NCI-H1436 treated with DMSO at 0.1 percent for 48 hours (cell line): ENCODE measurements at places on chromosomes 7 and 10.

DNA sequence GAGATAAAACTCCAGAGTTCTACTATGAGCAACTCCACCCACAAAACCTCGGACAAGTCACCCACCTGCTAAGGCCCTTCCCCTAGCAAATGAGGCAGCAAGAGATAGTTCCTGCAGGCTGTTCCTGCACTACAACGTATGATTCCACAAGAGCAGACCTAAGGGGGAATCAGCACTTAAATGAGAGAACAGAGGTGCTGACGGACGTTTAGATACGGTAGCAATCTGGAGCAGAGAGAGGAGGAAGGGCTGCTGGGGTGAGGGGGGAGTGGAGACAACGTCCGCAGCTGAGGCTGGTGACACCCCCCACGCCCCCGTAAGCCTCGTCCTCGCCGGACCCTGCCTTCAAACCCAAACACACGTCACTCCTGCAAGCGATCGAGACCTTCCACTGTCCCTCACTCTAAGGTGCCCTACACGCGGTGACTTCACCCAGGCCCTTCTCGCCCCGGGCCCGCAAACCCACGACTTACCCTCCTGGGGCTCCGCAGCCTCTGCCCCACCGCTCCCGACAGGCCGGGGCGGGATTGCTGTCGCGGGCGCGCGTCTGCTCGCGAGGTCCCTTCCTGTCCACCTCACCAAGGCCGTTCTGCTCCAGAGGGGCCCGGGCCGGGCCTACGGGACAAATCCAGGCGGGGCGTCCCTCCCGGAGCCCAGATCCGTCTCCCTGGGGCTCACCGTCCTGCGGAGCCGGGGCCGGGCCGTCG lies 635 bp downstream of the ZNF12 start:
- DNase-seq: no peak

- no peak for DNase-seq
These were observed 1040.1 kb upstream of the LRRN3 start for GRCh38 chr7:110050785-110051184.

GRCh38 chr7:158959021-158959717 lies 102.8 kb downstream of the DYNC2I1 start:
- no peak for DNase-seq

GRCh38 chr10:61774031-61774430 lies 111.3 kb downstream of the CABCOCO1 start:
- DNase-seq: no peak

DNA sequence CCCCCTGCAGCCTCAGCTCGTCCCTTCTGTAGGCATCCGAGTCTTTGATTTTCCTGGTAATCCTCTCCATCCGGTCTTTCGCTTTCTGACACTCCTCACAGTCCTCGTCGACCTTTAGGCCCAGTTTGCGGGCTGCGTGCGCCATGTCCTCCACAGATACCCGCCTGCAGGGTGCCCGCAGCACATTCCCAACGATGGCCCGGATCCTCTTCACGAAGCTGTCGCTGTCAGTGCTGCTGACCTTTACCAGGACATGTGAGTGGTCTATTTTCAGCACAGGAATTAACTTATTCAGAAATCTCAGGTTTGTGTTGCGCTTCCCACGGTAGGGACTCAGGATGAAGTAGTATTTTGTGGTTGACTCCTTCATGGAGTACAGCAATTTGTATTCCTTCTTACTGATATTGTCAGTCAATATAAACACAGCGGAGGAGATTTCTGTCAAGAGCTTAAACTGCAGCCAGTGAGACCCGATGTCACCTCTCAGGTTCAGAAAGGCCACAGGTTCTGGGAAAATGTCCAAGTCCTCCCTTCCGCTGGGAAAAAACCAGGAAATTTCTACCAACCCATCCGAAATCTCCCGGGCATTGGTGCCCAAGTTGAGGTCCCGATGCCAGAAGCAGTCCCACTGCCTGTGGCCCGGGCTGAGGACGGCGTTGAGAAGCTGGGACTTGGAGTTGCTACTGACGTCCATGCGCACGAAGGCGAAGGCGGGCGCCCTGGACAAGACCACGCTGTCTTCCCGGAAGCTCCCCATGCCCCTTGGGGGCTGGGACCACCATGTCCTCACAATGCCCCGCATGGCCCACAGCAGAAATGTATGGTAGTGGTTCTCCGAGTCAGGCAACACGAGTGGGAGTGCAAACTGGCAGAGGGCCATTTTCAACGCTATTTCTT lies 8.9 kb upstream of the MRPS24 start:
- no peak for DNase-seq

DNA sequence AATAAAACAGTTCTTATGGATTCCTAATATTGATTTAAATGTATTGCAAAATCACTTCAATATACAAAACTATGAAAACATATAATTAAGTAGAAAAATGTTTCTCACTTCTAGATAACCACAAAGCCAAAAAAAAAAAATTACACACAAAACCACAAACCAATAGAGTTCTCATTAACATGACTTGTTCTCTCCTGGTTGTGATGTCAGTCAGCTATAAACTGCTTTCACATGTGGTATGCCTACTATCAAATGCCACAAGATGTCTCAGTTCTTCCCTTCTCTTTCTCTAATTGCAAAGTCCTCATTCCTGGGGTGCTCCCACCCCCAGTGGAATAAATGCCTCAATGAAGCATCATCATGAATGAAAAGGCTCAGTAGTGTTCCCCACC lies 16.6 kb downstream of the GNAI1 start:
- DNase-seq: no peak

DNA sequence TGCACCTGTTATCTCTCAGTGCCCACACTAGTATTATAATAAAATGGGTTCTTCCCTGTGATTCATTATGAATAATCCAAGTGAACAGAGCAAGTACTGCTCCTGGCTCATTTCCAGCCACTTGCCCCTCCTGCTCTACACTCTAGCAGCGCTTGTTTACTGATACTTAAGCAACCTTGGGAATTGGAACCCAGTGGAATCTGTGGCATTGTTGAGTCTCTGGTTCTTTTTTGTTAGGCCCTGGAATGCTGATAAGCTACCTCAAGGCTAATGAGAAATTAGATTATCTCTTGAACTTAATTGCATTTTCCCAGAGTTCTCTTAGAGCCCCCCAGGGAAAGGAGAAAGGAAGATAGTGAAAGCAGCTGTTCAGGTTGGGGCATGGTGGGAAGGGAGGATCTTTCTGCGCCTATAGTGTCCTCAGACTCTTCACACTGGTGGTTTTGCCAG lies 34.0 kb downstream of the PRKAR2B start:
- no peak for DNase-seq

- no peak for DNase-seq
These were observed 2.4 kb upstream of the RP9 start for GRCh38 chr7:33111614-33112013.

GRCh38 chr10:19904202-19904661 lies 88.0 kb downstream of the PLXDC2 start:
- no peak for DNase-seq

DNA sequence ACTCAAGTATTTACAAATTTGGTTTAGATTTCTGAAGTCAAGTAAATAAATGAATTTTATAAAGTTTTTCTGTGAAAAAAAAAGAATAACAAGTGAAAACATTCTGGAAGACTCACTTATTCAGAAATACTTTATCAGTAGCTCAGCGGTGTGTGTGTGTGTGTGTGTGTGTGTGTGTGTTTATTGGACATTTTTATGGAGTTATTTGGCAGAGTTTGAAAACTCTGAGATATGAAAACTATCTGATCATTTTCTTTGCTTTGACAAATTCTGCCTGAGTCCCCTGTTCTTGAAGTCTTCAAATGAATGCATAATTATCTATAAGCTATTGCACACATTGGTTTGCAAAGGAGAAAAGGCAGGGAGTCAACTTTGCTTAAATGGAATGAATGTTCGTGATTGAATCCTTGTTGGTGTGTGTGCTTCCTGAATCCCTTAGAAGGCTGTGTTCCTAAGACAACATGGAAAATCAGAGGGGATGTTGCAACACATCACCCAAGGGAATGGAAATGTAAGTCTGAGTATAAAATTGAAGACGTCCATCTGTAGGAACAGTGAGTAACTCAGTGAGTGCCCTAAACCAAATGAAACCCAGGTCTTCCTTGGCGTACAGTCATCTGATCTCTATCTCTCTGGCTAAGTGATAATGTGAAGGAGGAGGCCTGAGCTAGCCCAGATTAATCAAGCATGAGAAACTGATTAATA lies 160.9 kb downstream of the REEP3 start:
- no peak for DNase-seq

DNA sequence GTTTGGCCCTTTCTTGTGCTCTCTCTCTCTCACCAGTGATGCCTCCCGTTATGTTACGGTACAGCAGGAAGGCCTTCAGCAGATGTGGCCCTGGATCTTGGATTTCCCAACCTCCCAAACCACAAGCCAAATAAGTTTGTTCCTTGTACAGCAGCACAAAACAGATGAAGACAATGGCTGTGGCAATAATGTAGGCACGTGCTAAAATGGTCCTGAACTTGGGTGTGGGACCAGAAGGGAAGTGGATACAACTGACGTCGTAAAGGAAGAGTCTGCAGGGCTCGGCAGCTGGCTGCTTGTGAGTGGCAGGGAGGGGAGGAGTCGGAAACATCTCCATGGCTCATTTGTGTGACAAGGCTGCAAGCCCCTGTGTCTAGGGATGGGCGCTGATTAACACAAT lies 26.8 kb downstream of the PROSER2 start:
- no peak for DNase-seq

GRCh38 chr7:1818575-1819258 lies 148.6 kb downstream of the ELFN1 start:
- DNase-seq: peak; percentile 25
